ENCODE measurements at places on chromosomes 1 and 21. TPM values are rescaled to one million over a fixed set of nuclear protein-coding genes. Genes with fewer than 3 reads are reported as not detected.

VHLL gene
- not detected for total RNA-seq

LIN28A gene
- total RNA-seq = 0.03 TPM

DPT gene
- total RNA-seq = not detected

ERG gene
- not detected for total RNA-seq

JTB gene
- total RNA-seq = 170 TPM

CD84 gene
- total RNA-seq = not detected

ATF6 gene
- 13.1 TPM for total RNA-seq

FCMR gene
- total RNA-seq = 7.0 TPM

EFNA1 gene
- total RNA-seq = 34.4 TPM

RAB3B gene
- total RNA-seq = 5.5 TPM

RSPO1 gene
- not detected for total RNA-seq

NBPF26 gene
- total RNA-seq = 2.0 TPM

AMPD1 gene
- not detected for total RNA-seq

OR2T1 gene
- total RNA-seq = not detected

PIGR gene
- total RNA-seq = not detected

CELA2B gene
- total RNA-seq = not detected

PCSK9 gene
- 4.4 TPM for total RNA-seq

SYCP1 gene
- not detected for total RNA-seq

NRIP1 gene
- total RNA-seq = 20.2 TPM

ZNF670 gene
- total RNA-seq = 3.5 TPM

IGSF21 gene
- not detected for total RNA-seq

S100A16 gene
- 520 TPM for total RNA-seq

KRTAP12-2 gene
- total RNA-seq = not detected

DTL gene
- 26.7 TPM for total RNA-seq

SLFNL1 gene
- total RNA-seq = not detected

CCDC27 gene
- total RNA-seq = not detected

NBPF20 gene
- 3.2 TPM for total RNA-seq

E2F2 gene
- total RNA-seq = 2.9 TPM

RXFP4 gene
- total RNA-seq = not detected

TMIGD3 gene
- not detected for total RNA-seq

CD52 gene
- not detected for total RNA-seq

AGBL4 gene
- total RNA-seq = not detected

NR1I3 gene
- total RNA-seq = not detected

HSD3B1 gene
- not detected for total RNA-seq

ANXA9 gene
- total RNA-seq = 1.3 TPM

DDX59 gene
- 12.0 TPM for total RNA-seq

TRIM33 gene
- total RNA-seq = 11.2 TPM

PM20D1 gene
- total RNA-seq = not detected

NEGR1 gene
- total RNA-seq = not detected

NUP210L gene
- not detected for total RNA-seq

COL16A1 gene
- 5.5 TPM for total RNA-seq

C1orf94 gene
- total RNA-seq = not detected

SCNM1 gene
- 48.8 TPM for total RNA-seq

RGS8 gene
- not detected for total RNA-seq

PLPP3 gene
- 30.0 TPM for total RNA-seq

C8B gene
- total RNA-seq = not detected

CCDC30 gene
- total RNA-seq = 0.59 TPM

S100A14 gene
- 0.45 TPM for total RNA-seq

S100A11 gene
- total RNA-seq = 1,871 TPM

IFI44L gene
- not detected for total RNA-seq

MIXL1 gene
- total RNA-seq = not detected

CA6 gene
- total RNA-seq = not detected

HSD3B2 gene
- not detected for total RNA-seq

AMY1B gene
- not detected for total RNA-seq

IL24 gene
- total RNA-seq = 0.17 TPM

KCNA2 gene
- total RNA-seq = 0.06 TPM
